H4 (cell line): ENCODE measurements at places on chromosomes 5 and 9.
A peak's percentile ranks its signal among the peaks of the same experiment; 100 is the strongest.

GRCh38 chr5:84605241-84605640 is 220.6 kb upstream of the EDIL3 start:
- no peak for DNase-seq

DNA sequence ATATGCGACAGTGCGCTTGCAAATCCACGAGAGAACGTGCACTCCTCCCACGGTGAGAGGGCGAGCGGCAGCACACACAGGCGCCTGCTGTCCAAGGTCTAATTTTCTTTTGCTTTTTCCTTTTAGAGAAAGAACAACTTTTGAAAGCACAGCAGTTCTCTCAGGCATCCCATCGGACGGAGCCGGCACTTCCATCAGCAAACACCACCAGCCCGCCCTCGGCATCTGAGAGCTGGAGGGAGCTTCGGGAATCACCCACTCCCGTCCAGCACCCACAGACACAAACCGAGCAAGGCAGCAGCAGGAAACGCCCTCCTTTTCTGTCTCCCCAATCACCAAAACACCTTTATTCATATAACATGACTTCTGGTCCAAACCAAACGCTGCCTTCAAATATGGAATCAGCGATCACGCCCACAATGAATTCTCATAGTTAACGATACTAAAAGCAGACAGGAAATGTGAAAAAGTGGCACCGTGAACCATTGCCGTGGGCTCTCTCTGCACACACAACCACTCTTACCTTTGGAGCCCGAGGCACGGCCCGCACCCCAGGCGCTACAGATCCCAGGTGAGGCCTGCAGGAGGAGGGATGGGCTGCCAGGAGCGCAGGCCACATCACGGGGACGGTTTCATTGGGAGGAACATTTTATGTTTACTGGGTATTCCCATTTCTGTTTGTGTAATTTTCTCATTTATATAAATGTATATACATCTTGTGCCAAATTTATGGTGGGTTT is 14.2 kb downstream of the LPCAT1 start:
- DNase-seq = no peak

DNA sequence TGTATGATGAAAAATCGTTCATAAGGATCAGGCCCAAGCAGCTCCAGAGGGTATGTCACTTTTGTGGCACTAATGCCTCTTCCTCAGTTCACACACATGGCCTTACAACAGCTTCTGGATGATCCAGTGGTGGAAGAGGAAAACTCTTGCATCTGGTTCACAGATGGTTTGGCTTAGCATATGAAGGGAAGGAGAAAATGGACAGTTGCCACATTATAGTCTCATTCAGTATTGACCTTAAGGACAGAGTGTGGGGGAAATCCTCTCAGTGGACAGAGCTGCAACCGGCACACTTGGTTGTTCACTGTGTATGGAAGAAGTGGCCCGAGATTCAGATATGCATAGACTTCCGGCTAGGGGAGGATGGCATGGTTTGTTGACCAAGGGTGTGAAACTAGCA is 22.8 kb downstream of the C9orf57 start:
- DNase-seq = no peak

DNA sequence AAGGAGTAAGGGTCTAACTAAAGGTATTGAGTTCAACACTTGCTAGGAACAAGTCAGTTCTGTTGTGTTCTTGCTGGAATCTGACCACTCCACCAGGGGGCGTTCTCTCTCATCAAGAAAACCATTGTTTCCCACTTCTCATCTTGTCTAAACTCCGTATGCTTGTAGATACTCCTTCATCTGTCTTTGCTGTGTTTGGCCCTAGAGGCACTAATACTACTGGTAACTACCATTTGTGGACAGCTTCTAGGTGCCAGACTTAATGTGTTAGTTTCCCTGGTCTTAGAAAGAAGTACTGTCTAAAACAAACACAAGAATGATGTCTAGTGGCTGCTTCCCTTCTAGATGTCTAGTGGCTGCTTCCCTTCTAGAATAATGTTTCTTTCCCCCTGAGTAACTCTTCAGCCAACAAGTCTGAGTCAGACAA is 18.7 kb upstream of the PTPDC1 start:
- peak; percentile 59 for DNase-seq

DNA sequence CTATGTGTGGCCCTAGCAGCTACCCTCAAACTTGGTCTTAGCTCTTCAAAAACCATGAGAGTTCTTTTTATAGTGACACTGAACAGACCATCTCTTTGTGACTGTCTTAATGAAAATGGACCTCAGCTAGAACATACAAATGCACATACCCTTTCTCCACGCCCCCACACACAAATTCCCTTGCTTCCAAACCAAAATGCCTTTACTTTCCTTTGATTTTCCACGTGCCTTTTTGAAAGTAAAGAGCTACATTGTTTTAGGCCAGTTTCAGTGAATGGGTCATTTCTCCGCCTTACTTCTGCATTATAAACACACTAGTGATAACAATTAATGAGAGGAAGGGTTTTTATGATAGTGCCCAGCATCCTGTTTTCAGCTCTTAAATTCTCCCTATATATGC is 105.8 kb upstream of the EFNA5 start:
- no peak for DNase-seq

DNA sequence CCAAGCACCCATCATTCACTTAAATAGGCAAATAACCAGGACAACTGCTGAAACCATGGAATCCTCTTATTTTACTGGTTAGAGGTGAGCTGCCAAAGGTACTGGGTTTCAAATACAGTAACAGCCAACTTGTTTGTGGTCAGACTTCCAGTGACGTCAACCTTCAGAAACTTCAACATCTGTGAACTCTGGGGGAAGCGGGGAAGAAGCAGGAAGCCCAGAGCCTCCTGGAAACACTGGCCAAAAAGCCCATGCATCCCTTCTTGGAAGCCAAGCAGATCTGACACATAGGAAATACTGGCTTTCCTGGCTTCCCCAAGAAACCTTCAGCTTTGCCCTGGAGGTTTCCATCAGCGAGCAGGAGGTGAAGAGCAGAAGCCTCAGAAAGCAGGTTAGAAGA is 4.9 kb upstream of the FRRS1L start:
- peak; percentile 80 for DNase-seq

GRCh38 chr5:79075646-79076426 is 6.3 kb downstream of the BHMT2 start:
- DNase-seq = no peak

DNA sequence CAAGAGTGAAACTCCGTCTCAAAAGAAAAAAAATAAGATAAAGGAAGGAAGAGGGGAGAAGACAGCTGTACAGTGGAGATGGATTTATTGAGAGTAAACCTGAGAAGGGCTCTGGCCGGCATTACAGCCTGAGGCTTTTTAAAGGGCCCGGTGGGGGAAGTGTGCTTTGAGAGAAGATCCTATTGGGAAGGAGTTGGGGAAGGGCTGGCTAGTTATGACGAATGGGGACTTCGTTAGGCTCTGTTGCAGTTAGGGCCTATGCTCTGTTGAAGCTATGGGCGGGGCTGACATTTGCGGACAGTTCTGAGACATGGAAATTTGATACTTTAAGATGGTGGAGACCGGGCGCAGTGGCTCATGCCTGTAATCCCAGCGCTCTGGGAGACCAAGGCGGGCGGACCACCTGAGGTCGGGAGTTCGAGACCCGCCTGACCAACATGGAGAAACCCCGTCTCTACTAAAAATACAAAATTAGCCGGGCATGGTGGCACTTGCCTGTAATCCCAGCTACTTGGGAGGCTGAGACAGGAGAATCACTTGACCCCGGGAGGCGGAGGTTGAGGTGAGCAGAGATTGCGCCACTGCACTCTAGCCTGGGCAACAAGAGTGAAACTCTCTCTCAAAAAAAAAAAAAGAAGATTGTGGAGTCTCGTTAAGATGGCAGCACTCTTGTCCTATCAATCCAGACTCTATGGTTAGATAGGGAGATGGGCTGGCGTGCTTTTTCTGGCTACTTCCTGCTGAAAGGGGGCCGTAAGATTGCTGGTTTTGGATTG is 33.2 kb downstream of the C9orf50 start:
- no peak for DNase-seq

- DNase-seq = no peak
These were observed 9.0 kb upstream of the PHF2 start for GRCh38 chr9:93567271-93567959.

DNA sequence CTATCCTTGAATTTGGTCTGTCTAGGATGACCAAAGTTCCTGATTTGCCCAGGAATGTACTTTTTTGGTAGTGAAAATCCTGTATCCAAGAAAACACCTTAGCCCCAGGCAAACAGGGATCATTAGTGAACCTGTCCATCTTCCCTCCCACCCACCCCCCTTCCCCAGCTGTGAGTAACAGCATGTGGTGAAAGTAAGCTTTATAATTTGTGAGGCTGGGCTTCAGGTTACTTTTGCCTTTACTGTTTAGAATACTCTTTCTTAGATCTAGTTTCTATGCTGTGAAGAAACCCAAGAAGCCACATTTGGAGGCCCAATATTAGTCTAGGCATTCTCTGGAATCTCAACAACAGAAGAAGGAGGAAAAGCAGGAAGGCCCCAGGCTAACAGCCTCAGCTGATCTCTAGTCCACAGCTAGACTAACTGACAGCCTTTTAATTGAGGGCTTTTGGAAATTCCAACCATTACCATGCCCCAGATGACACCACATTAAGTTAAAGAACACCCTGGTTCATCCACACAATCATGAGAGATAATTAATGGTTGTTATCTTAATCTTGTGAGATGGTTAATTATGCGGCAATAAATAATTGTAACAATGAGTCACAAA is 703.0 kb upstream of the NUDT12 start:
- DNase-seq = no peak

DNA sequence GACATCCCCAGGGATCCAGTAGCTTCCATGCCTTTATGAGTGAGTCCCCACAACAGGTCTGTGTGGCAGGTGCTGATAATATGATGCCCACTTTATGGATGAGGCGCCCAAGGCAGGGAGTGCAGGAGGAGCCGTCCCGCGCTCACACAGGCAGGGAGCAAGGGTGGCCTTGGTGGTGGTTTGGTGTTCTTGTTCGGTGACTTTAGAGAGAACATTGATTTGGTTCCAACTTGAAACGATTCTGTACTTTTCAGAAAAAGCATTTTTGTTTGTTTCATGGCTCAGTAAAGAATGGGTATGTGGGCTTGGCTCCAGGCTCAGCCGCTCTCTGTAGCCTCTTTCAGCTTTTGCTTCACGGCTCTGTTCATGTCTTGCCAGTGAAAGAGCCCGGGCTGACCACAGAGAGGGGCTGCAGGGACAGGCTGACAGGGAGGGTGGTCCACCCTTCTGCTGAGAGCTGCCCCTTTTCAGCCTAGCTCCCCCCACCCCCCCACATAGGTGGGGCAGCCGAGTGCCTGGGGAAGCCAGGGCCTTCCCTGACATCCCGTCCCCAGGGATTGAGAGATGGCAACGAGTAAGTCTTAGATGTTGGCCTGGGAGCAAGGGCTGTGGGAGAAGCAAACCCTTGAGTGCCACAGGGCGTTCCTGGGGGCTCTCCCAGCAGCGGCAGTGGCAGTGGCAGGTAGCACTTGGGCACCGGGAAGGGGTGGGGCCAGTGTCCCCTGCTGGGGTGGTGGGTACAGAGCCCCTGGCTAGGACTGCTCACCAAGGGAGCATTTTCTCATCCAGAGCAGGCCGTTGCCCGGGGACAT is 28.0 kb downstream of the NCS1 start:
- DNase-seq = no peak

- DNase-seq = no peak
These were observed 1.4 kb downstream of the DAB2 start for GRCh38 chr5:39423331-39423751.

DNA sequence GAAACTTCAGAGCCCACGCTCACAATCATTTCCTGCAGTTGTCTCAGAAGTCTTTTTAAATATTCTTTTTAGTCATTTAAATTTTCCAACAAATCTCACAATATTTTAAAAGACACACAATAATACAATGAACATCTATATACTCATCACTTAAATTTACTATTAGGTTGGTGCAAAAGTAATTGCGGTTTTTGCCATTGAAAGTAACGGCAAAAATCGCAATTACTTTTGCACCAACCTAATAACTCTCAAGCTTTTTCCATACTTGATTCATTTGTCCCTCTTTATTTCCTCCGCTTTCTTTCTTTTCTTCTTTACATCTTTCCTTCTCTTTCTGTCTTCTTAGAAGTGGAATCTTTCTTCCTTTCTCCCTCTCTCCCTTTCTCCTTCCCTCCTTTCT is 19.2 kb upstream of the TMEM215 start:
- DNase-seq = no peak

DNA sequence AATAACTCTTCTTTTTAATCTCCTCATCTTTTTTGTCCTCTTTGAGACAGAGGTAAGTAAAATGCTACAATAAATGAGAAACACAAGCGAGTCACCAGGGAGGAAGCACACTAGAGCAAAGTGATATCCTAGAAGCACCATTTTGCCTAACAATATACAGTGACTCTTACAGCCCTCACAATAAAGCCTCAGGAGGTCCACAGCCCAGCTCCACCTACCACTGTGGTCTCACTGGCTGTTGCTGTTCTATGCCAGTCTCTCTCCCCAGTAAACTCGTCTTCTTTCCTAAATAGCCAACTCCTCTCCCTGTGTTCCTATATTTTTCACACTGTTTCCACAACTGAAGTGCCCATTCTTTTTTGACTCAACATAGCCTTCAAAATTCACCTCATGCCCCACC is 44.3 kb downstream of the TNFSF15 start:
- no peak for DNase-seq

DNA sequence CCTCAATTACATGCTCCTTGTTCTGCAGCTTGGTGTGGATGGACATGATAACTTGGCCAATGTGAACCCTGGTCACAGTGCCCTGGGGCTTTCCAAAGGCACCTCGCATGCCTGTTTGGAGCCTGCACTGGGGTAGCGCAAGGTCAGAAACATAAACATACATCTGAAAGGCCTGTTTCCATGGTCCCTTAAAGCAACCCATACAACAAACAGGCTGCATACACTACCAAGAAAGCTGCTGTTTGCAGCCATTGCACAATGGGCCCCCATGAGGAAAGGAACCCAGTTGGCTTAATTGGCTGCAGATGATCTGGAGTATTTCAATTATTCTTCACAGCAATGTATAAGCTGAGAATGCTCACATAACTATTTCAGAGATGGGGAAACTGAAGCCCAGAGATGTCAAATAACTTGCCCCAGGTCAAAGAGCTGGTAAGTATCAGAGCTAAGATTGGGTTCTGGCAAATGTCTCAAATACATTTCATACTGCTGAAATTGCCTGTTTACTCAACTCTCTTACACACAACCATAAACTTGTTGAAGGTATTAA is 233.9 kb downstream of the ASTN2 start:
- no peak for DNase-seq

DNA sequence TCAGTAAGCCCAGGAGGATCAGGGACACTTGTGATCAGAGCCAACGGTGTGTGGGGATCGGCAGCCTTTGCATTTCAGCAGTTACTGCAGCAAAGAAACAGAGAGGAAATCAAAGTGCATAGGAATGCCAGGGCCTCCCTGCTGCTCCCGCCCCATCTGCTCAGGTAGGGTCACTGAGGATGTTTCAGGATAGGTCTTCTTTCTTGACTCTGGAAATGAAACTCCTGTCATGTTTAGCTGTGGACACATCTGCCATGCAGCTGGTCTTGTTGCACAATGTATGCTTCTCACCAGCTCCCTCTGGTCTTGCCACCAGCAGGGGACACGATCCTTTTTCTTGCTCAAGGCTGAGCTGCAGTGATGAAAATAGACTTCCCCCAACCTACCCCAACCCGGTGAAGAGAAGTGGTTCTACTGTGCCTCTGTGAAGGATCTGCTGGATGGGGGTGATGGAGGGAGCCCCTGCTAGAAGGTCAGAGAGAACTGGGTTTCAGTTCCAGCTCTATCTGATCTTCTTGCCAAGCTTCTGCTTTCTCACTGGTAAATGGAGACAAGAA is 185.2 kb upstream of the KLF4 start:
- DNase-seq = no peak
